Renal cortex interstitium (tissue), 15 donors: ENCODE measurements at places on chromosomes 12 and 14. TPM values are rescaled to one million over a fixed set of nuclear protein-coding genes. Genes with fewer than 3 reads are reported as not detected.

- DNase-seq = no peak
Observed at GRCh38 chr14:92844204-92844603, 50.1 kb downstream of the GOLGA5 start.

The KCNK10 gene
- 0.41 TPM for polyA plus RNA-seq

DNA sequence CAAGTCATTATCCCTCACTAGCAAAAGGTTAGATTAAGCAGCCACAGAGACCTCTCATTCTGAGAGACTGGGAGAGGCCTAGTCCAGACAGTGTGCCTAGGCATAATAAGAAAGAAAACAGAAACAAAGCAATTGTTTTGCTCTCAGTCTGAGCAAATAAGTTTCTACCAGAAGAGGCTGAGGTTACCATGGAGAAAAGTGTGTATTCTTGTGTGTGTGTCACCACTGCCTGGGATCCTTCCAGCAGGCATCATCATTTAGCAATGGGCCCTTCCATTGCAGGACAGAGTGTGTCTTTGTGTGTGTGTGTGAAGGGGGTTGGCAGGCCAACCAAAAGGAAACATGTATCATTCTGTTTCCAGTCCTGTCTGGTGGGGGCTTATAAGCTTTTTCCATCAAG, 3.7 kb downstream of the EFS start:
- no peak for DNase-seq

DNA sequence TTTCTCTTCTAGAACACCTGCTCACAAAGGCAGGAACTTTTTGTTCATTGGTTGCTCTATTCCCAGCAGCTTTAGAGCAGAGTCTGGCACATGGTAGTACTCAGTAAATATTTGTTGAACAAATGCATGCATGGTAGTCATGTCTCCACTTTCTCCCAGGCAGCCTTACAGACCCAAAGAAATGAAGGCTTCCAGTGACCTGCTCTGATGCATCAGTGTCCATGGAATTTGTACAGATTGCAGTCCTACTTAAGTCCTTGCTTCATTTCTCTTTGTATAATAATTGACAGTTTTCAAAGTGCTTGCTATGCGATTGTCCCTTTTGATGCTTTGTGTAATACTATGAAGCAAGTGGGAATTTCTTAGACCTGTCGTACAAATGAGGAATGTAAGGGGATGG, 119.6 kb downstream of the DERA start:
- no peak for DNase-seq

DNA sequence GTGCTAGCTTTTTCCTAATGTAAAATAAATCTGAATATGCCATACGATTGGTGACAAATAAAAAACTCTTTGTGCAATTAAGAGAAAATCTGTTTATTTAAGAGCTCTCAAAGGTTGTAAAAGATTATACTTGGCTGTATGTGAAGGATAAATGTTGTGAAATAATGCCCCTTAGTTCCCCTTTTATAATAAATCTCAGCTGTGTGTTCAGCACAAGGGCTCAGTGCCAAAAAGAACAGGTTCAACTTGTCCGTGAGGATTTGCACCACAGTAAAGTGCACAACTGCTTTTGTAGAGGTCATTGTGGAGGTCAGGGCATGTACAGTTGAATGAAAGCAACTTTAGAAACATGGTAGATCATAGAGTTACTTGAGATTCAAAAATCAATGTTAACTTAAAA, 118.6 kb downstream of the TRMT5 start:
- peak; percentile 64 for DNase-seq

- DNase-seq = no peak
Observed at GRCh38 chr14:88089445-88089844, 84.5 kb downstream of the GPR65 start.

DNA sequence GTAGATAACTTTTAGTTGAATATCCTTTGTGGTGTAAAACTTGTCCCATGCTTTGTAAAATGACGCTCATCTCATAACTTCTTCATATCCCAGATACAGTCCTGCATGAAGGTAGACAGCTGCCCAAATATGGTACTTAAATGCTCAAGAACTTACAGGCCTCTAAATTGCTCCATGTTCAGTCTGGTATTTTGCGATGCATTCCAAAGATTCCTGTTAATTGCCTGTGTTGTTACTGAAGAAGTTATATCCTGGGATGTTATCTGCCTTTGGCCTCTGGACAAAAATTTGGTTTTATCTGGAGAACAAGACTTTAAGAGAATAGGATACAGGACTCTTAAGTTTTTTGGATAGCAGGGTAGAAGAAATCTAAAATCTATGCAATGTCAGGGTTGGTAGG, 473.0 kb downstream of the PCNX1 start:
- no peak for DNase-seq

- no peak for DNase-seq
Observed at GRCh38 chr14:102819176-102819628, 42.0 kb downstream of the TRAF3 start.

DNA sequence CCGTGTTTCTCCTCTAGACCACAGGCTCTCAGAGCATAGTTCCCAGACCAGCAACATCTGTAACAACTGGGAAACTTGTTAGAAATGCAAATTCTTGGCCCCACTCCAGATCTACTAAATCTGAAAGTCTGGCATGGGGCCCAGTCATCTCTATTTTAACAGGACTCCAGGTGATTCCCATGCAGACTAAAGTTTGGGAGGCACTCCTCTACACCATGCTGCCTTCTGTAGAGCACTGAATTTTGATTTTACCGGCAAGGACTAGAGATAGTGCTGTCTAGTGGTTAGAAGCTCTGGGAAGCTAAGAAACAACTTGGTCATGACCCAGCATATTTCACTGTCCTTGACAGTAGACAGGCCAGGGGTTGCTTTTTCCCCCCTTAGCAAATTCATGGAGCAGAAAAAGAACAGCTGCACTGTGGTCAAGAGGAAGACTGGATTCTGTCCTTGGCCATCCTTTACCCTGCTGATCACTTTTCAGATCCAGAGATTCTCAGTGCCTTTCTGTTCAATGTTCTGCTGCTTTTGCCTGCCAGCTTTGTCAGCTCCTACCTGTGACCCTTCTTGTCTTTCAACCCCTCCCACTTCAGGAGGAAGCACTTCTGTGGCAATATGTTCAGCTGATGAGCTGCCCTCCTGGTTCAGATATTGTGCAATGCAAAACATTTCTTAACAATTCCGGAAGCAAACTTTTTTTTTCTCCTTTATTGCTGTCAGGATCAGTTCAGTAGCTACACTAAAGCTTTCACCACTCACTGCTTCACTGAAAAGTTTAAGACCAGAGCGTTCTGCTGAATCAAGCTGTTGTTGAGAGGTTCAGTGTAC, 133.8 kb upstream of the NUDT4 start:
- DNase-seq = peak; percentile 54

- no peak for DNase-seq
Observed at GRCh38 chr12:50581226-50582184, 76.7 kb downstream of the DIP2B start.

- no peak for DNase-seq
Observed at GRCh38 chr12:95182868-95183415, 34.3 kb downstream of the FGD6 start.

DNA sequence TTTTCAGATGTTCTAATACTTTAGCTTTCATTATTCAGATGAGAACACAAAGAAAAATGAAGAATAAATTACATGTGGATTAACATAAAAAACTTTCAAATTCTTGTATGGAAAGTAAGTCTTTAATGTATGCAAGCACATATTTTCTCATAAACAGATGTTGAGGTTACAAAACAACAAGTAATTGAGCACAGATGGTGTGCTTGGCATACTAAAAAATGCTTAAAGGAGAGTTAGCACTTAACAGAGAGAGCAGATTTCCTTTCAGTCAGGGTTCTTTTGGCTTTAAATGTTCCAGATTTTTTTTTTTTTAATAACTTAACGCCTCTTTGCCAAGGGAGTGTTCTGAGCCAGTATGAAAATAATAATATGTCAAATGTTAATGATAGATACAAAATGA, 96.0 kb downstream of the RASSF9 start:
- no peak for DNase-seq

- no peak for DNase-seq
Observed at GRCh38 chr14:73795466-73795865, 56.2 kb upstream of the PTGR2 start.

The KCNA5 gene
- 2.0 TPM for polyA plus RNA-seq

GRCh38 chr12:38543151-38543550, 226.6 kb downstream of the ALG10B start:
- DNase-seq = no peak

- DNase-seq = no peak
Observed at GRCh38 chr12:132144810-132145168, 532 bp downstream of the NOC4L start.

DNA sequence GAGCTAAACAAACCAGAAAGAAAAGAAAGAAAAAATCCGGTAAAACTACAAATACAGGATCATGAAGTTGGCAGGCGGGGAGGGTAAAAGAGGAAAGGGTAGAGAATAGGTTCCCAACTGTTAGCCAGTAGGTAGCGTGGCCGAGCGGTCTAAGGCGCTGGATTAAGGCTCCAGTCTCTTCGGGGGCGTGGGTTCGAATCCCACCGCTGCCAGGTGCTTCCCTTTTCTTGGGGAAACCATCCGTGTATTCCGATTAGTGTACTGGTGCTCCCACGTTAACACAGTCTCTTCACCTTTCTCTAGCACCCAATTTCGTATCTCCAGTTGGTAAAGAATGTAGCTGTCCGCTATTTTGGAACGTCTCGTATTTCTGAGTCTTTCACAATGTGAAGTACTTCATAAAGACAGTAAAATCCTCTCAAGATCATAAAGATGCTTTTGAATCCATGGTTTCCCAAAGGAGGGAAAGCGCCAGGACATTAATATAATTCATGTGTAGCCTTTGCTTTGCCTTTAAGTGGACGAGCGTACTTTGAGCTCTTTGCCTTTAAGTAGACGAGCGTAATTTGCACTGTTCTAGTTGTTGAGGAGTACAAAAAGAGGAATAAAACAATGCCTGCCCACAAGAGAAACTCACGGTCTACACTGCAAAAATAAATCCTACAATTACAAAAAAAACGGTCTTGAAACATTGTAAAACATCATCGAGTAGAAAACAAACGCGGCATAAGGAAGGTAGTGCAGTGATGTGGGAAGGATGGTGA, 19.0 kb upstream of the RNASE12 start:
- no peak for DNase-seq

GRCh38 chr14:52266782-52267181, 716 bp upstream of the PTGDR start:
- DNase-seq = no peak

DNA sequence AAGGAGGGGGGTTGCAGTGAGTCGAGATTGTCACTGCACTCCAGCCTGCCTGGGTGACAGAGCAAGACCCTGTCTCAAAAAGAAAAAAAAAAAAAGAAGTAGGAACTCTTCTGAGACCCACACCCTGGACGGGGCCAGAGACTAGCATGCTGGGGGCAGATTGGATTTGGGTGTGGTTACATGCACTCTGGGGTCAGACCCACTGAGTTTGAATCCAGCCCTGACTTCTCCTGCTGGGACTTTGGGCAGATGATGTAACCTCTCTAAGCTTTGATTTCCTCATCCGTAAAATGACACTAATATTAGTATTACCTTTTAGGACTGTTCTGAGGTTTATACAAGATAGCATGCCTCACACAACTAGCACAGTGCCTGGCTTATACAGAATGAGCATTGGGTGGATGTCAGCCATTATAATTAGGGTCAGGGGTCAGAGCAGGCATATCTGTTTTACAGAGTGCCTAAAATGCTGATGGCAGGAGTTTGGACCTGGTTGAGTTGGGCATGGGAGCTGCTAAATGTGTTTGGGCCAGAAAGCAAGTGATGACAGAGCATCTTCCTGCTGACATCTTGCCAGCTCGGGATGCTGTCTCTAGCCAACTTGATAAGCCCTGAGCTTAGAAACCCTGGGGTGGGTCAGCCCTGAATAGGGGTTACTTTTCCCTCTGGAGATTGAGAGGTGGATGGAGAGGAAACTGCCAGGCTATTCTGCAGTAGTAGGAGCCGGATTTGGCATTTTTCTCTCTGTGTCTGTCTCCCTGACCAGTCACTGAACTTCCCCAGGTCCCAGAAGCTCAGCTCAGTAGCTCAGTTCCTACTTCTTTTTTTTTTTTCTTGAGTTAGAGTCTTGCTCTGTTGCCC, 15.5 kb downstream of the TPCN1 start:
- DNase-seq = no peak

DNA sequence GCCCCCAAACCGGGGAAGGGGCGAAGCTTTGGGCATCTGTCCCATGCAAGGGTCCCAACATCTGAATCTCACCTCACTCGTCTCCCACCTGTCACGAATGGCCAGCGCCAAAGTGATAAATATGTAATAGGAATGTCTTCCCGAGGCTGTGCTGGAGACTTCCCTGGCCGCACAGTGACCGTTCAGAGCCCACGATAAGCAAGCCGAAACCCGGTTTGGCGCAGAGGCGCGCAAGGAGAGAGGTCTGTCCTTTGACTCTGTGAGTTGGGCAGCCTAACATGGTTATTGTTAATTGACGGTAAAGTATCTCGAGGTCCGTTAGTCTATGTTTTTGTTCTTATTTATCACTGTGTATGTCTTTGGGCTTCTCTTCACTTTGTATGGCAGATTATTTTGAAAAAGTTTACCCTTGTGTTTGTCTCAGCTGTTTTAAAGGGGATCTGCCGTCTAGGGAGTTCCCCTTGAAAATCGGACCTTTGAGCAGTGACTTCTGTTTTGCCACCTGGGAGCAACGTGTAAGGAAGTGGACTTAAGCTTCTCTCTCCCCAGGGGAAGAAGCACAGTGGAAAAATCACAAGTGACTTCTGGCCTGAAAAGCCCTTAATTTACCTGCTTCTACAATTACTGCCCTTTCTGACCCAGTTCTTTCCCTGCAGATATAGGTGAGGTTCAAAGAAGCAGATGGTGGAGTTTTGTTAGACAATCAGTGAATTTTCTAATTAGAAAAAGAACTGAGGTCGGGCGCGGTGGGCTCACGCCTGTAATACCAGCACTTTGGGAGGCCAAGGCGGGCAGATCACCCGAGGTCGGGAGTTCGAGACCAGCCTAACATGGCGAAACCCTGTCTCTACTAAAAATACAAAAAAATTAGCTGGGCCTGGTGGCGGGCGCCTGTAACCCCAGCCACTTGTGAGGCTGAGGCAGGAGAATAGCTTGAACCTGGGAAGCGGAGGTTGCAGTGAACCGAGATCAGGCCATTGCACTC, 1.1 kb upstream of the TM9SF1 start:
- no peak for DNase-seq

GRCh38 chr12:98591209-98591608, 2.3 kb upstream of the SLC25A3 start:
- DNase-seq = no peak

GRCh38 chr12:126681676-126682075, 1585.3 kb upstream of the TMEM132C start:
- DNase-seq = peak; percentile 29
